Activated B cell treated with CpG ODN at 0.5 μM for 24 hours (primary cell): ENCODE measurements at places on chromosomes 1 and 21. TPM values are rescaled to one million over a fixed set of nuclear protein-coding genes. Genes with fewer than 3 reads are reported as not detected.

ARHGEF16 gene
- not detected in 2 replicates for total RNA-seq

NHLH2 gene
- total RNA-seq, result not detected in 2 replicates

GRCh38 chr1:12776801-12777557 is 3.4 kb downstream of the PRAMEF12 start:
- DNase-seq, result no peak
- H3K36me3 ChIP-seq, result no peaks in the 10 kb centered on the region
- no peak overlapping the region for H3K4me3 ChIP-seq
- no peaks in the 10 kb centered on the region for H3K4me1 ChIP-seq
- H3K27ac ChIP-seq, result no peak overlapping the region

DNA sequence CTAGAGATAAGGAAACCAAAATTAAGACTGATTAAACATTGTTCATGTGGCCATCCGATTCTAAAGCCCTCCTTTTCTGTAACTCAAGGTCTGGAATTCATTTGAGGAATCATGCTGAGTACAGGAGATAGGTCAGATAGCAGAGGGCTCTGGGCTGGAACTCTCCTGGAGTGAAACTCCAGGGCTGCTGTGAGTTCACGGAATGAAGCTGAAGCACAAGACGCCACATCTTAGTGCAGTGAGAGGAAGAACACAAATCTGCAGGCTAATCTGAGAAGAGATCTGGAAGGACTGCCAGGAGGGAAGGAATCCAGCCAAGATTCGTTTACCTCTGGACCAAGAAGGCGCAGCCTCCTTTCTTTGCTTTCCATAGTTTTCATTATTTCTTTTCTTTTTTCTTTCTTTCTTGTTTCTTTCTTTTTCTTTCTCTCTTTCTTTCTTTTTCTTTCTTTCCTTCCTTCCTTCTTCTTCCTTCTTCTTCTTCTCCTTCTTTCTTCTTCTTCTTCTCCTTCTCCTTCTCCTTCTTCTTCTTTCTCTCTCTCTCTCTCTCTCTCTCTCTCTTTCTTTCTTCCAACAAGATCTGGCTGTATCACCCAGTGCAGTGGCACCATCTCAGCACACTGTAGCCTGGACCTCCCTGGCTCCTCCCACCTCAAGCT is 74.8 kb upstream of the ATP1B1 start:
- H3K36me3 ChIP-seq, result no peaks in the 10 kb centered on the region
- peaks cover 9% of the 10 kb centered on the region for H3K27me3 ChIP-seq
- no peaks in the 10 kb centered on the region for H3K4me1 ChIP-seq
- no peak overlapping the region for H3K27ac ChIP-seq
- H3K4me3 ChIP-seq, result no peak overlapping the region

DNA sequence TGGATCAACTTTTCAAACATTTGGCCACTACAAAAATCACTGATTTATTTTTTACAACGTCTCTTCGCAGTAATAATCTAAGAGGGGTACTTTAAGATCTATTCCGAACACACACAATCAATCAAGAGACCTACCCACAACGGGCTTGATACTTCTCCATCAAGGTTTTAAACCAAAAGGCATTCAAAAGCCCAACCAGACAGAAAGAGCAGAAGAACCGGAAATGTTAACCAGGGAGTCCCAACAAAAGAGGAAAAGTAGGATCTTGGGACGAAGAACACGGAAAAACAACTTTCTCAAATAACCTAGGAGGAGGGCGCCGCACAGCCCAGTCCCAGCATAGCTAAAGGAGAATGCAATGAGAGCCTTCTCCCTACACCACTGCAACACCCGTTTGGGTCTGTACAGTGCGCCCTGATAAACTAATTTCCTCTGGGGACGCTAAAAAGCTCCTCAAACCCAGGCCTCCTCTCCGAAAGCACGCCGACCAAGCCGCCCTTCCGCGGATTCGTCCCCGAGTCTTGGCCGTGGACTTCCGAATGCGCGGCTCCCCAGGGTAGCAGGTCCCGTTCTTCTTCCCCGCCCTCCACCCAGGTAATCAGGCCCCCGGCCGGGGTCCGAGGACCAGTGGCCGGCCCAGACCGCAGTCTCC is 623 bp downstream of the RPL22 start:
- H3K4me3 ChIP-seq, result peak overlapping the region; percentile 88
- peaks cover 44% of the 10 kb centered on the region for H3K4me1 ChIP-seq
- no peak for DNase-seq
